T1000 (cell line): ENCODE measurements at places on chromosomes 6 and 20.

DNA sequence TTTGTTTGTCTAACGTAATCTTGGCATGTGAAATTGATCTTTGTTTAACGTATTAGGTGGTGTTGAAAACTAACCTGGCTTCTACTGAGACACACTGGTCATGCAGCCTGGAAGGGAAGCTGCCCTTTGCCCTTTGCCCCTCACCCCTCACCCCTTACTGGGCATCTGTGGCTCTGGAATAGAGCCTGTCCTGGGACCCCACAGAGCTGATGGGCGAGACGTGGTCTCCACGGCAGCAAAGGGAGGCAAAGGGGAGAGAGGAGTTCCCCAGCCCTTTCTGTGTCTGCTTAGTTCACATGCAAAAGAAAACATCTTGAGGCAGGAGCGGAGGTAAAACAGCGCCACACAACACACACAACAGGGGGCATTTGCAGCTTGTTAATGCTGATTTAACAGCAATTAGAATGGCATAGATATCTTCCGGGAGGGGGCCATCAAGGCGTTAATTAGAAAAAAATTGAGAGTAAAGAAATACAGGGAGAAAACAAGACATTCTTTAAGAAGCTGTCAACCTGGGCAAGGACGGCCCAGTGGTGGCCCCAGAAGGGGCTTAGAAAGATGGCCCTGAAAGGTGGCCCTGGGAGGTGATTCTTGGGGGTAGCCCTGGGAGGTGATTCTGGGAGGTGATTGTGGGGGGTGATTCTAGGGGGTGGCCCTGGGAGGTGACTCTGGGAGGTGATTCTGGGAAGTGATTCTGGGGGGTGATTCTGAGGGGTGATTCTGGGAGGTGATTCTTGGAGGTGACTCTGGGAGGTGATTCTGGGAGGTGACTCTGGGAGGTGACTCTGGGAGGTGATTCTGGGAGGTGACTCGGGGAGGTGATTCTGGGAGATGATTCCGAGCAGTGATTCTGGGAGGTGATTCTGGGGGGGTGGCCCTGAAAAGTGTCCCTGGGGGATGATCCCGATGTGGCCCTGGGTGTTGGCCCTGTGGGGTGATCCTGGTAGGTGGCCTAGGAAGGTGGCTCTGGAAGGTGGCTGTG, 44.5 kb upstream of the DACT2 start:
- DNase-seq, result no peak

- no peak for DNase-seq
These were observed 30.3 kb downstream of the KIF13A start for GRCh38 chr6:17957086-17957485.

DNA sequence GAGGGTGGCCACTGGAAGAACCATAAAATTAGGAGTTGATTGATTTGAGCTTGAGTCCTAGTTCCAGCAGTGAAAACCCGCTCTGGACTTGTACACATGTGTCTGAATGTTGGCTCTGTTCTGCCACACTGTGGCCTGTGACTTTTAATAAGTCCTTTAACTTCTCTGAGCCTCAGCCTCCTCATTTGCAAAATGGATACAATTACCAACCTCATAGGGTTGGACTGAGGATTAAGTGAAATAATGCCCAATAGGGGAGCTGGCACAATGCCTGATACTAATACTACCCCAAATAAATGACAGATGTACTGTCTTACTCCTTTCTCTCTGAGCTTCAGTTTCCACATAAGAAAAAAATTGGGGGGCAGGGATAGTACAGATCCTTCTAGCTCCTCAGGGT, 92.6 kb upstream of the RIPOR2 start:
- DNase-seq, result no peak

DNA sequence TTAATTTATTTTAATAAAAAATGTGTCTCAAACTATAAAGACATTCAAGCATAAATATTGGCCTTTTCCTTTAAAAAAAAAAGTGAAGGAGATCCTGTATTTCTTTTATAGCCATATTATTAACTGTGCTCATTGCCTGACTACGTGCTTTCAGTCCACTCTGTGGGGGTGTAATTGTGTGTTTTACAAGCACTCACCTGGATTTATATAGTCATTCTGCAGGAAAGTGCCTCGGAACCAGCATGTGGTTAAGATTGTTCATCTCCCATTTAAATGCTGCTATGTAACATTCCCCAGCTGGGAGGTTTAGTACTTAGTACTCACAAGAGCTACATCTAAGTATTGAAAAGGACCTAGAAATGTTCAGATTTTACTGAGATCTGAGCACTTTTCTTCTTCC, 47.9 kb upstream of the SLC22A16 start:
- no peak for DNase-seq

- DNase-seq, result no peak
These were observed 145.8 kb upstream of the SNX9 start for GRCh38 chr6:157677235-157677634.

- no peak for DNase-seq
These were observed 17.4 kb upstream of the RAB32 start for GRCh38 chr6:146526192-146526591.

DNA sequence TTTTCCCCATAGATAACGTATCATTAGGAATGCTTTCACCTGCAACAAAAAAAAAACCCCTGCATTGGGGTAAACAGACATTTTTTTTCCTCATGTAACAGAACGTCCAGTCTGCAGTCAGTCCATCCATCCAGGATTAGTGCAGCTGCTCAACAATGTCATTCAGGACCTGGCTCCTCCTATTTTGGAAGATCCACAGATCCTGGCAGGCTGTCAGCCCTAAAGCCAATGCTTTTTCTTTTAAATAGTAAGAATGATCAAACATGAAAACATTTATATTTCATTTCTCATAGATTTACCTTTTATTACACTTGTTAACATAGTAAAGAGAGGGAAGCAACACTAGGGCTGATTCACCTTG, 116.5 kb upstream of the CCDC28A start:
- DNase-seq, result no peak

DNA sequence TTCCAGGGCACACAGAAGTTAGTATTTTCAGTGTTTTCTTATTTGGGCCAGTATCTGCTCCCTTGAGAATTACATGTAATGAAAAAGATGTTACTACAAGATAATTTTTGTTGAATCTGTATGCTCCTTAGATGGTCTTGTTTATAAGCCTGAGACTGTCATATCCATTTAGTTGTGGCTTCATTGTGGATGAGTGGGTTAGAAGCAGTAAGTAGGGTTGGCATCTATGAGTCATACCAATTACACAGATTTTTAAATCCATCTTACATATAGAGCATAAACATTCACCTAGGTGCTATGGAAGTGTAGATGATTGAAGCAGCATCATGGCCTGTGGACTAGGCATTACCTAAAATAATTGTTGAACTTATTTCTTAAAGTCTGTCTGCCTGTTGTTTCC, 13.5 kb upstream of the BAG2 start:
- DNase-seq, result no peak

GRCh38 chr6:54621285-54621684, 225.3 kb upstream of the FAM83B start:
- DNase-seq, result no peak

DNA sequence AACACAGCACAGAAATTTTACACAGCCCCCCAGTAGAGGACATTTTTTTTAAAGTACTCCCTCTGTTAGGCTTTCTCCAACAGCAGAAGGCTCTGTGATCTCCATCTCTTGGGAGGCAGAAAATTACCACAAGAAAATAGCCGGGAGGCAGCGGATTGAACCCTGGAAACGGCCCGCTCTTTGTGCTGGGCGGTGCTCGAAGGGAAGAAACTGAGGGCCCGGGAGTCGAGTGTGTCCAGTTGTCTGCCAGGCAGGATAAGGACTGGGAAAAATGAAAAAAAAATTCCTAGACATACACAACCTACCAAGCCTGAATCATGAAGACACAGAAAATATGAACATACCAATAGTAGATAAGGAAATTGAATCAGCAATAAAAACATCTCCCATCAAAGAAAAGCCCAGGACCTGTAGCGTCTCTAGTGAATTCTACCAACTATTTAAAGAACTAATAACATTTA, 31.5 kb downstream of the POM121L2 start:
- no peak for DNase-seq

GRCh38 chr6:33957131-33957891, 153.5 kb upstream of the MLN start:
- DNase-seq, result no peak

- no peak for DNase-seq
These were observed 76.0 kb downstream of the UNC5CL start for GRCh38 chr6:40963019-40963418.

GRCh38 chr6:170022827-170023619, 267.9 kb downstream of the DLL1 start:
- DNase-seq, result no peak

- DNase-seq, result no peak
These were observed 156.8 kb upstream of the GRIK2 start for GRCh38 chr6:101236709-101237108.

DNA sequence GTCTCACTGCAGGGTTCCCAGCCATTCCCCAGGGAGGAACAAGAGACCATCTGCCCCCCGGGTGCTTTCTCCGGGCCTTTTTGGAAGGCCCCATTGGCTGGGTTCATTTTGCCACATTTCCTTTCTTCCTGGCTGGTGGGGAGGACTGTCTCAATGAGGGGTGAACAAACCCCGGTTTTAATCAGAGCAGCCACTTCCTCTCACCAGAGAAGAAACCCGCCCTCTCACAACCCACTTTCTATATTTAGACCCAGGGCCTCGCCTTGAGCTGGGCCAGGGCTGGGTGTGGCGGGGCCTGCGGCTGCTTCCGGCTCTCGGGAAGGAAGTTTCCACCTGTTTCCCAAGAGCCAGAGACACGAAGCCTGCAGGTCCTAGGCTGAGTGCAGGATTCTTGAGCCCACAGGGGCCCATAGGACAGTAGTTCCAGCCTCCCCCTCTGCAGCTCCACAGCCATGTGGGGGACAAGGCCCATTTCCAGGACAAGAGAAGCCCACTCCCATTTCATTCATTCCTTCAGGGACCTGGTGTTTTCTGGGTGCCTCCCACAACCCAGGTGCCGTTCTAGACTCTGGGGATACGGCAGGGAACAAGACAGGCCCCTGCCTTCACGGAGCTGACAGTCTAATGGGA, 41.8 kb downstream of the RBM38 start:
- DNase-seq, result no peak

- no peak for DNase-seq
These were observed 57.3 kb upstream of the EDN1 start for GRCh38 chr6:12232821-12233220.

- no peak for DNase-seq
These were observed 93.7 kb downstream of the MYO6 start for GRCh38 chr6:75842732-75843131.

DNA sequence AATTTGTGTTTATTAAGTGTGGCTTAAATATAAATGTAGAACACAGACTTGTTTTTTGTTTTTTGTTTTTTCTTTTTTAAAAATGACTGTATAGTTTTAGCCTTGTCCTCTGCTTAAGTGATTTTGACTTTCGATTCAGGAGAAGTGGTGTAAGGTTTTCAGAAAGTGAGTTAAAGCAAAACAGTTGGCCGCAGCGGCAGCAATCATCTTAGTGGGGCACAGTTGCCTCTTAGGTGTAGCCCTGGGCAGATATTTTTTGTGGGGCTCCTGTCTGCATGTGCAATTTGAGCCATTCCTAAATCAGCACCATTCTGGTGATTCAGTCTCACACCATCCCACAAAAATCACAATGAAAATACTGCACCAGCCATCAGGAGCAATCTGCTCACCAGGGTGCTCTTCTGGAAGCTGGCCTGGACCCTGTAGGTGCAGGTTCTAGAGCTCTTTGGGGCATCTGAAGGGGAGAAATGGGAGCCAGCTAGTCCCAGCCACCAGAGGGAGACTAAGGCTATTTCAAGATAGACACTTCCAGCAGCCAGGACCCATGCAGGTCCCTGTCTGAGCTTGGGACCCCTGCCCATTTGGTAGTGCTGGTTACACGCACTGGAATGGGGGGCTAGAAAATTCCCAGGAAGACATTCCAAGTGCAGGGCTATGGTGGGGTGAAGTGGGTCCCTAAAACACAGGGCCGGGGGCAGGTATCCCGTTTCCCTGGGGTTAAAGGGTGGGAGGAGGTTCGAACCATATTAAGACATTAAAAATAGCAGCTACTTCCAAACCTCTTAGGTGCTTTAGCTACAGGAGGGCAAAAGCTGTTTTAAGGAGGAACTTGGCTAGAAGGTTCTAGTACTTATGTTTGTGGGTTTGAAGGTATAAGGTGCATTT, 156.6 kb downstream of the NFATC2 start:
- no peak for DNase-seq

- no peak for DNase-seq
These were observed 25.3 kb downstream of the ELOVL4 start for GRCh38 chr6:79922018-79922417.

DNA sequence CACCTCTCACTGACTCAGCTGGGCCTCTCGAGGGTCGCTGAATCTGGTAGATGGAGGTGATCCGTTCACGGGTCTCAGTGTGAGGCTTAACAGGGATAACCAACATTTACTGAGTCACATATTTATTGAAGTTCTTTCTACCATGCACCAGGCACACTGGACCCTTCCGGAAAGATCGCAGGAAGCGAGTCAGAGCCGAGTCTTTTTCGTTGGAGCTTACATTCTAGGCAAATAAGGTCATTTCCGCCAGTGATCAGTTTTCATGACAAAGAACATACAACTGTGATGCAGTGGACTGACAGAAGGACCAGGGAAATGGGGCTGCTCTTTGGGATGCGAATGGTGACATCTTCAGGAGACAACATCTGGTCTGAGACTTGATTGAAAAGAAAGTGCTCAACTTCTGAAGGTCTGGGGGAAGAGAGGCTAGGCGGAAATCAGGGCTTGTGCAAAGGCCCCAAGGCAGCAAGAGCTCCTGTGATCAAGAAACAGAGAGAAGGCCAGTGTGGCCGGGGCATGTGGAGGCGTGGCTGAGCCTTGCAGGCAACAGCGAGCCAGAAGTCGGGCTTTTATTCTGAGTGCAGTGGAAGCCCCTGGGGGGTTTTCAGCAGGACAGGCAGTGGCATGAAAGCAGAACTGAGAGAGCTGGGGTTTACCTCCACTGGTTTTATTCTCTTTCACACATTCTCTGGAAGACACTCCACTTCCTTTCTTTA, 56.7 kb downstream of the APCDD1L start:
- no peak for DNase-seq

- DNase-seq, result no peak
These were observed 60.9 kb downstream of the PLCB4 start for GRCh38 chr20:9129756-9130155.

DNA sequence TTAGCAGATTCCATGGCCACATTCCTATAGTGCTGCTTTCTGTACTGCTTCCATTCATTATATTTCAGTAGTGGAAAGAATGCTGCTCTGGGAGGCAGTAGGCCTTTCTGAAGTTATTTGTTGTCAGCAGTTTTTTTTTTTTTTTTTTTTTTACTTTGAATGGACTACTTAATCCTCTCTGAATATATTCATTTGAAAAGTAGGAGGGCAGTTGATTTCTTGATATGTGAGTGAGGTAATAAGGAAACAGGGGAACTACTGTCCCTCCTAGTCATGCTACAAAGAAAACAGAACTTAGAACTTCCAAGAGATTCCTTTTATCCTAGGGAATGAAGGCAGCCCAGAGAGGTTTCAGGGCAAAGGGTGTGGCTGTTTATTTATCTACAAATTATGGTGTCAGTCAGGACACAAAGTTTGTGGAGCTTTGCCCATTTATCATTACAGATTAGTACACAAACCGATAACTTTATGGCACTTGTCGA, 155.9 kb downstream of the JARID2 start:
- DNase-seq, result no peak
